Osteocyte (in vitro differentiated cells): ENCODE measurements at places on chromosomes 2 and 18.

- no peak overlapping the region for H3K27ac ChIP-seq
- H3K4me1 ChIP-seq: no peaks in the 10 kb centered on the region
- no peak overlapping the region for H3K4me3 ChIP-seq
- DNase-seq: no peak
- H3K36me3 ChIP-seq: no peaks in the 10 kb centered on the region
Observed at GRCh38 chr18:12121175-12122042, 27.8 kb downstream of the ANKRD62 start.

GRCh38 chr2:12636837-12637581 lies 79.7 kb upstream of the TRIB2 start:
- H3K36me3 ChIP-seq: no peaks in the 10 kb centered on the region
- H3K27me3 ChIP-seq: no peaks in the 10 kb centered on the region
- H3K27ac ChIP-seq: peak overlapping the region; percentile 8
- DNase-seq: no peak

DNA sequence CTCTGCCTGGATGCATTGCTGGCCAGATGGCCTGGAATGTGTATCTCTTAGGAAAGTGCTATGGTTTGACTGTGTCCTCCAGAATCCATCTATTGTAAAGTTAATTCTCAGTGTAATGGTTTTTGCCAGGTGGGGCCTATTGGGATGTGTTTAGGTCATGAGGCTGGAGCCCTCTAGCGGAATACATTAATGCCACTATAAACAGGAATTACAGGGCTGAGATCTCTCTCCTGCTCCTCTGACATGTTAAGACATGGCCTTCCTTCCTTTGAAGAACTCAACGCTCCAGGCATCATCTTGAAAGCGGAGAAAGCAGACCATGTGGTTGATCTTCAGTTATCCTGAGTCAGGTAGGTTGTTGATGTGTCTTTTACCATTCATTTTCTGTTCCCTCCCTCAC lies 276.4 kb downstream of the RPIA start:
- no peak overlapping the region for H3K4me3 ChIP-seq
- H3K4me1 ChIP-seq: no peaks in the 10 kb centered on the region
- peaks cover 2% of the 10 kb centered on the region for H3K27me3 ChIP-seq
- H3K27ac ChIP-seq: no peak overlapping the region

GRCh38 chr18:21112140-21112473 lies 494 bp upstream of the ROCK1 start:
- H3K27ac ChIP-seq: peak overlapping the region; percentile 98
- H3K27me3 ChIP-seq: no peaks in the 10 kb centered on the region
- no peak for DNase-seq

DNA sequence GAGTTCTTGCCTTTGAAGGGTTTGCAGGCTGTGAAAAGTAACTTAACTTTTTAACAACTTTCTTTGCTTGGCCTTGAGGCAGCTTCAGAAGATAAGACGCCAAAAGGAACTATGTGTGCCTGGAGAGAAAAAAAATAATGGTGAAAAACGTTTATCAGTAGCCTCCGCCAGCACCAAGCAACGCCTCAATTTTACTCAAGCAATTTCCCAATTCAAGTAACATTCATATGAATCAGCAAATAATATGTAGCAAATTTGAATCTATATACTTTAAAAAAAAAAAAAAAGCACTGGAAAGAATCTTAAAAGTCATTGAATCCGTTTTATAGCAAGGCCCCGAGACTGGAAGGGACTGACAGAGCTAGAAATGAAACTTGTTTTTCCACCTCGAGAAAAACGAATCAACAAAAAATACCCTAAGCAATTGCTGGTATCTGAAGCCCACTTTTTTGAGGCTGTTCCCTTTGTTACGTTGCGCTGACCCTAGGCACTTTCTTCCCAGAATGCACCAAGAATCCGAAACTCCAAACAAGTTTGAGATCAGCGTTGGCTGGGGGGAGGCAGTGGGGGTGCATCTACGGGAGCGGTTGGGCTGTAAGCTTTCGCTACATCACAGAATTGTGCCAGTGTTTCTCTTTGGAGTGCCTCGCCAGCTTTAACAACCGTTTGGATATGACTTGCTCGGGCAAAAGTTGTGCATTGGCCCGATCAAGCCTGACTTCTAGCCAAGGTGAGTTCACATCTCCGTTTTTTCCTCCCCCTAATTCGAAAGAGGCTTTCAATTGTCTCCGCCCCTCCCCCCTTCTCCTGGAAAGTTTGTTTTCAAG lies 2.7 kb upstream of the TGIF1 start:
- H3K4me1 ChIP-seq: peaks cover 20% of the 10 kb centered on the region
- H3K27ac ChIP-seq: peak overlapping the region; percentile 99
- DNase-seq: peak; percentile 85
- no peaks in the 10 kb centered on the region for H3K36me3 ChIP-seq

DNA sequence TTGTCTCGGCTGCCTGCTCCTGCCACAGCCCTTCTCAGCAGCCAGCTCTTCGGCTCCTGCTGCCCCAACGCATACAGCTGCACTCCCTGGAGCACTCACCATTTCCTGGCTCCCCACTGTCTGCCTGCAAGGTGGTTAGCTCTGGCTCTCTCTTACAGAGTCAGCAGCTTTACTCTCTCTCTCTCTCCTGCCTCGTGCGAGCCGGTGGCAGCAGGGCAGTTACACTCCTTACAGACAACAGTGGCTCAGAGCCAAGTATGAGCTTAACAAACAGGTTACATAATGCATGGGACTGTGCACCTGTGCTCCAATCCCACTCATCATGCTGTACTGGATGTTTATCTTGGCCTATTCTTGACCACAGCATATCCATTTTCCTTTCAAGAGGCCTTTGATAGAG lies 47.4 kb upstream of the DNAJC10 start:
- no peak overlapping the region for H3K27ac ChIP-seq
- H3K36me3 ChIP-seq: no peaks in the 10 kb centered on the region
- no peak for DNase-seq
- H3K4me3 ChIP-seq: no peak overlapping the region
- peaks cover 9% of the 10 kb centered on the region for H3K4me1 ChIP-seq

GRCh38 chr2:191881982-191882816 lies 35.3 kb upstream of the CAVIN2 start:
- DNase-seq: no peak
- H3K36me3 ChIP-seq: peaks cover 2% of the 10 kb centered on the region
- no peak overlapping the region for H3K27ac ChIP-seq
- H3K27me3 ChIP-seq: no peaks in the 10 kb centered on the region
- H3K4me3 ChIP-seq: no peak overlapping the region
- H3K4me1 ChIP-seq: peaks cover 33% of the 10 kb centered on the region

- no peaks in the 10 kb centered on the region for H3K36me3 ChIP-seq
- H3K4me3 ChIP-seq: no peak overlapping the region
- H3K27me3 ChIP-seq: peaks cover 3% of the 10 kb centered on the region
- no peak for DNase-seq
- H3K4me1 ChIP-seq: no peaks in the 10 kb centered on the region
Observed at GRCh38 chr2:51971136-51971535, 939.2 kb upstream of the NRXN1 start.
